Osteoblast (primary cell): ENCODE measurements at places on chromosomes 2 and 18. TPM values are rescaled to one million over a fixed set of nuclear protein-coding genes. Genes with fewer than 3 reads are reported as not detected.

Gene RESP18
- not detected in 2 replicates for total RNA-seq

- H3K36me3 ChIP-seq, result no peaks in the 10 kb centered on the region
Observed at GRCh38 chr2:163934131-163934530, 198.3 kb upstream of the FIGN start.

DNA sequence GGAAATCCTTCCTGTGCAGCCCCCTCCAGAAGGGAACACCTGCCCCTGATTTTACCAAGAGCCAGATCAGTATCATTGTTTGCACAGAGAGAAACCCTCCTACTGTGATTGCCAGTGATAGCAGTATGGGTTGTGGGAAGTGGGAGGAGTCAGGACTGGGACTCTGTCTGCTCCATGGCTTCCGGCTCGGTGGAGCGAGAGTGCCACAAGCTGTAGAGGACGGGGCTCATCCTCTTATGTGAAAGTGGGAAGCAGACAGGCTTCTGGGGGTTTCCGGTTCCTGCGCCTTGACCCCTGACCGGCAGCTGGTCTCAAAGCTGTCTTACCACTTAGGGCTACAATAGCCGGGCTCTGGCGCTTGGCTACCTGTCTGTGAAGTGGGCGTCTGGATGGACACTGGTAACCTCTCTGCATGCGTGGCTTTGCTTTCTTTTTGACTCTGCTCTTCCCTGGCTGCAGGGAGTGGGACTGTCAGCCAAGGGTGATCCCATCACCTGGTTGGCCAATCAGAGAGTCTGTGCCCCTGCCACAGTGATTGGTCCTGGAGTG is 79.7 kb downstream of the BCL2L11 start:
- no peak for DNase-seq
- peaks cover 7% of the 10 kb centered on the region for H3K4me1 ChIP-seq
- no peaks in the 10 kb centered on the region for H3K27me3 ChIP-seq
- no peaks in the 10 kb centered on the region for H3K36me3 ChIP-seq

Gene DIS3L2
- total RNA-seq, result 21.2 and 28.2 TPM in 2 replicates

Gene SCYGR5
- total RNA-seq, result not detected in 2 replicates

Gene MEP1B
- not detected in 2 replicates for total RNA-seq

- no peak overlapping the region for H3K27ac ChIP-seq
- no peaks in the 10 kb centered on the region for H3K36me3 ChIP-seq
- DNase-seq, result no peak
- H3K4me3 ChIP-seq, result no peak overlapping the region
Observed at GRCh38 chr2:12615509-12615908, 101.2 kb upstream of the TRIB2 start.

Gene ASB18
- total RNA-seq, result under 0.01 TPM in 1 of 2 replicates, not detected in the other

DNA sequence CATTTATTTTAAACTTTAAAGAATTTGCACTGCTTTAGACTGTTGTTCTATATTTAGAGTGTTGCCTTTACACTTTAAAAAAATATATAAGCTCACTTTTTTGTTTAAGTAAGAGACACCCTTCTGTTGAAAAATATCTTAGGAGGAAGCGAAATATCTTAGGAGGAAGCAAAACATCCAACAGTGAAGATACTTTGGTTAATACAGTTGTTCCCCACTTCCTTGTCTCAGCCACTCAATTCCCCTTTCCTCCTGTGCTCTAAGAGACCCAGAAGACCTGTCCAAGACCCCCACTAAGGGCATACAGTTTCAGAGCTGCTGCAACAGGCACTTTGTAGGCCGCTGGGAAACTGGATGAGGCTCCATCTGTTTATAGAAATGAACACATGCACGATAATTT is 5.7 kb downstream of the SERPINB8 start:
- no peak for DNase-seq
- no peak overlapping the region for H3K27ac ChIP-seq
- no peaks in the 10 kb centered on the region for H3K27me3 ChIP-seq
- H3K4me3 ChIP-seq, result no peak overlapping the region
- H3K36me3 ChIP-seq, result peaks cover 4% of the 10 kb centered on the region
- H3K4me1 ChIP-seq, result peaks cover 4% of the 10 kb centered on the region

- H3K27ac ChIP-seq, result no peak overlapping the region
- no peaks in the 10 kb centered on the region for H3K36me3 ChIP-seq
- H3K4me3 ChIP-seq, result no peak overlapping the region
- peaks cover 10% of the 10 kb centered on the region for H3K27me3 ChIP-seq
Observed at GRCh38 chr18:72866901-72867745, 664 bp downstream of the NETO1 start.

DNA sequence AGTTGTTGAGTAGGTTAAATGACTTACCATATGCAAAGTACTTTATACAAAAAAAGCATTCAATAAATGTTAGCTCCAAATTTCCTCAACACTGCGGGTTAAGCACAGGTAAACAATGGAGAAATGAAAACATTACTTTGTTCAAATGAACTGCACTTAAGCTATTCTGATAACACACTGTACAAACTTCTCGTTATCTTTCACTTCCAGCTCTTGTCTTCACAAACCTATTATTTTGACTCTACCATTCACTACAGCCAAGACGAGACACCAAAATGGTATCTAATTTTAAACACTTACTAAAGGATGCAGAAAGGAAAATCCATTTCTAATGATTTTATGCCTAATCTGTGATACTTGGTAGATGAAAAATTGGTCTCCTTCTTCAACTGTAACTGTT is 43.8 kb downstream of the SLC40A1 start:
- H3K36me3 ChIP-seq, result no peaks in the 10 kb centered on the region
- peaks cover 14% of the 10 kb centered on the region for H3K4me1 ChIP-seq
- H3K4me3 ChIP-seq, result no peak overlapping the region
- no peaks in the 10 kb centered on the region for H3K27me3 ChIP-seq

Gene ANKRD62
- total RNA-seq, result not detected in 2 replicates

Gene CREG2
- total RNA-seq, result 0.29 and 0.36 TPM in 2 replicates
